NCI-H460 (cell line): ENCODE measurements at places on chromosomes 6 and 20.

- DNase-seq = no peak
These were observed 111.2 kb upstream of the CST7 start for GRCh38 chr20:24837781-24838450.

DNA sequence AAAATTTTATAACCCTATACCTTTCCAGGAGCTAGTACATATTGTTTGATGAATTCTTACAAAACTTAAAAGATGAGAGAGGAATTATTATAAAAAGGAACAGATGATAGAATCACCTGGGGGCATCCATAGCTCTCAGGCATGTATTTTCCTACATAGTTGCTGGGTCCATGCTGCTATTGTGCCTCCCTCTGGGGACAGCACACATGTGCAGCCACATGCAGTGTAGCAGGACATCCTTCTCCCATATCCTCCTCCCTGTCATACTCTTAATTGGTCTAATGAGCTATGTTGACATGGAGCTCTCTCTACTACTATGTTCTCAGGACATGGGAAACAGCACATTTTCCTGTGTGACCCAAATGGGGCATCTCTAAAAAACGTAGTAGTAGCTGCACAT, 898.2 kb upstream of the MAP3K7 start:
- no peak for DNase-seq

- no peak for DNase-seq
These were observed 32.4 kb downstream of the DUSP22 start for GRCh38 chr6:324729-325125.

DNA sequence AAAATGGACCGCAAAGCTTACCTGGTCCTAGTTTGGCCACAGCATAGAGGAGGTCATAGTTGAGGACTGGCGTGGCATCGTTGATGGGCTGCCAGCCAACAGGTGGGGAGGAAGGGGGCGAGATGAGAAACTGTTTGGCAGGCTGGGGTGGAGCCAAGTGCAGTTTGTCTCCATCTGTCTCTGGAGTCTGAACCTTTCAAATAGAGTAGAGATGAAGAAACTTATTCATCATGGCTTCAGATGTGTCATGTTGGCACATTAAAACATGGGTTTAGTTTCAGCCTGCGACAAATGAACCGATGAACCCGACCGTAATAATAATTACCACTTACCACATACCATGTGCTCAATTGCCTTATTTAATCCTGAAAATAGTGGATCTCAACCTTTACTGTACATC, 75.9 kb upstream of the ENPP5 start:
- no peak for DNase-seq

GRCh38 chr6:137717074-137718073, 149.7 kb upstream of the TNFAIP3 start:
- DNase-seq = no peak

- DNase-seq = no peak
These were observed 1684.7 kb downstream of the HACE1 start for GRCh38 chr6:103175056-103175455.
